ENCODE measurements at places on chromosomes 11 and 22.

DNA sequence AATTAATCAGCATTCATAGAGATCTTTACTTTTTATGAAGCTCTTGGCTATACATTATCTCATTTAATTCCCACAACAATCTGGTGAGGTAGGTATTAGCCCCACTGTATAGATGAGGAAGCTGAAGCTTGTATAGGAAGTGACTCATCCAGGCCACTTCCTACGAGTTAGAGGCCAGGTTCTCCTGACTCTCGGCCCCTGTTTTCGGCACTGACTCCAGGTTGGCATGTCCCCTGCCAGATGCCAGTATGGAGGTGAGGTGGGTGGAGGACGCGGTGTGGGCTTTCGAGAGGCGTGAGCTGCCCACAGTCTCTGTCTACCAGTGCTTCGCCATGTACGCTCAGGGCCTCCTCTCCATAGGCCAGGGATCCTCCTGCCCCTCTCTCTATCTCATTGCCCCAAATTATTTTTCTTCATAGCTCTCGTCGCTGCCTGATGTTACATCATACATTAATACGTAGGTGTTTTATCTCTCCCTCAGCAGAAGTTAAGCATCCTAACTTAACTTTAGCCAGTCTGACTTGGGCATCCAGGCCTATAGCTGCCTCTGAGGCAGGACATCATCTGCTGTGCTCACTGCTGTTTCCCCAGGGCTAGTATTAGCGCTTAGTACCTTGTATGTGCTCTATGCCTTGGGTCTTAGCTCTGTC, 9.0 kb downstream of the DGAT2 start:
- DNase-seq: no peak

DNA sequence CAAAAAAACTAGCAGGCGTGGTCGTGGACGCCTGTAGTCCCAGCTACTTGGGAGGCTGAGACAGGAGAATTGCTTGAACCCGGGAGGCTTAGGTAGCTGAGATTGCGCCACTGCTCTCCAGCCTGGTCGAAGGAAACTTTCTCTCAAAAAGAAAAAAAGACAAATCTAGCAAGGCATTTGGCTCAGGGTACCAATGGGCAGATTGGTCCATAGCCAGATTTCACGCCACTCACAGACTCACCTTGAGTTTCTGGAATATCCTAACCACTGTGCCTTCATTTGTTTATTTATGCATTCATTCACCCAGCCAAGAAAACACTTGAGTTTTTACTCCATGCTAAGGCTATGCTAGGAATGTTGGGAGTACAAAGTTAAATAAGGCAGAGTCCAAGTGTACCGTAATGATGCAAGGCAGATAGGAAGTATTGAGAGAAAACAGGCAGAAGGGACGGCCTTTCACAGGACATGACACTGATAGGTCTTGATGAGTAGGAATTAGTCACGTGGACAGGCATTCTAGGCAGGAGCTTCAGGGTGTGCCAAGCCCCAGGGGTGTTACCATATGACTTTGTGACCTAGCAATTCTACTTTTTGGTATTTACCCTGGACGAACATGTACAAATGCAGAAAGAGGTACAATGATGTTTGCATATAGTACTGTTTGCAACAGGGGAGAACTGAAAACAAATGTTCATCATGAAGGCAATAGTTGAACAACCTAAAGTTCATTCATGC, 3.0 kb upstream of the PACSIN3 start:
- no peak for DNase-seq

GRCh38 chr11:13036235-13036634, 27.1 kb downstream of the RASSF10 start:
- no peak for DNase-seq

- DNase-seq: peak; percentile 56
Observed at GRCh38 chr11:67071420-67072284, 15.0 kb downstream of the RHOD start.

- no peak for DNase-seq
Observed at GRCh38 chr11:10955616-10956015, 97.8 kb upstream of the ZBED5 start.

- DNase-seq: no peak
Observed at GRCh38 chr22:44184006-44184405, 3.3 kb downstream of the PARVG start.

DNA sequence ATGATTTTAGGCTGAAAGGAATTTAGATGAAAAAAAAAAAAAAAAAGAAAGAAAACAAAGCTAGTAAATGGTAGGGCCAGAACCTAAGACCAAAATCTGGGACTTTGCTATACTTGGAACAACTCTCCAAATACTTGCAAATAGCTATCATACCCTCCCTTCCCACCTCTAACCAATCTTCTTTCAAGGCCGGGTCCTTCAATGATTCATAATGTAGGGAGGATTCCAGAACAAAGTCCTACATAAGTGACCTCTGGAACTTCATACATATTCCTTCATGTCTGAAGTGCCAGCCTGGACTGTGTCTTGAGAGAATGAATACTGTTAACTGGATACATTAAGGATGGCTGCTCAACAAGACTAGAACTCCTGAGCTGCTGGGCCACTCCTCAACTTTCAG, 9.9 kb downstream of the STK33 start:
- DNase-seq: no peak

DNA sequence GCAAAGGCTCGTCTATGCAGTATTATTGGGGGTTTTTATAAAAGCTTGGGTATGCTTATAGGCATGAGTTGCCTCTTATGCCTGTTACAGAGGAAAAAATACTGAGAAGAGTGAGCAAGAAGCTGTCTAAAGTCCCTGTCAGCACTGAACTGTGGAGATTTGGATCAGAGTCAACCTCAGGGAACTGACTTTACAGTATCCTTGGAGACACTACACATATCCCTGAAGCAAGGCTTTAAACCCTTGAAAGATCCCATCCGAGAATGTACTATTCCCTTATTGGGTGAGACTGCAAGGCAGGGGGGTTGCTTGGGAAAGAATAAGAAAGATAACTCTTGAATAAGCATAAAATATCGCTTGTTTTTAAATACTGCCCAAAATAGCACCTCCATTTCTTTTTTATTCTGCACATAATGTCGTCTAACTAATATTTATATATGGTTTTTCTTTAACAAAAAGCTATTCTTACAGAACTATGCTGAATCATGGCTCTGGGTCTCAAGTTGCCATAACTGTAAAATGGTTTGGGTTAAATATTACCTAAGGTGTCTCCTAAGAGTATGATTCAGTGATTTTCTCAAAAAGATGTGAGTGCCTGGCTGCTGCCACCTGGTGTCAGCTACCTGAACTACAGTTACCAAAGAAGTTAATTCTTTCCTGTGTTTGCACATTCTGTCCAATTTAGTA, 1062.8 kb downstream of the DLG2 start:
- DNase-seq: peak; percentile 9

- DNase-seq: peak; percentile 1
Observed at GRCh38 chr11:27471589-27472397, 797 bp downstream of the LGR4 start.

DNA sequence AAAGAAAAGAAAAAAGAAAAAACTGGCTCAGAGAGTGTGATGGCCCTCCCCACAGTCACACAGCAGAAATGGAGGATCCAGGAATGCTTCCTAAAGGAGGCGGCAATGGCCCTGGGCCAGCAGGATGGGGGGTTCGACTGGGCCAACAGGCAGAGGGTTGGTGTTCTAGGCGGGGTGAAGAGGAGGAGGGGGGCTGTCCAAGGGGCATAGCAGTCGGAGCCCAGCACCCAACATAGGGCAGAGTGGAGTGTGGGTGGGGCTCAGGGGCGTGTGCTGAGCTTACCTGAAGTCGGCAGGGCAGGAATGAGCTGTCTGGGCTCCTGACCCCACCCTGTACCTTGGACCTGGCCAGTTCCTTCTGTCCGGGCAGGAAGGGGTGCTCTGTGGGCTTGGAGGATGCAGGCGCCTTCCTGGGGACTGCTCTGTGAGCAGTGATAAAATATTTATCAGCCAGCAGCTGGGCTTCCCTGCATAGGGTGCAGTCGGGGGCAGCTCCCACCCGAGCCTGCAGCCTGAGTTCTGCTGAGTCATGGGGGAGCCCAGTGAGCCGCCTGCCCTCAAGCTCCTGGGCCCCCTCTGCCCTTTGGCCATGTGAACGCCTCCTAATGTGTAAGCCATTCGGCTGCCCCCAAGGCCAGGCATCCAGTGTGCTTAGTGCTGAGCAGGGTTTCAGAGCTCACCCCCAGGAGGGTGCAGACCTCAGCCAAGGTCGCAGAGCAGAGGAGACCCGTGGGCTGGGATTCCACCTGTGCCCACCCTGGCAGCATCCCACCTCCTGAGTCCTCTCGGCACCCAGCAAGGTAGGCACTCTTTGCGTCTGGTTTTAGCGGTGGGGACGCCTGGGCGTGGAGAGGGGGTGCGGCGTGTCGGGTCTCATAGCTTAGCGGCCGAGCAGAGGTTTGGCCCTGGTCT, 25.3 kb upstream of the PRR5 start:
- DNase-seq: no peak

DNA sequence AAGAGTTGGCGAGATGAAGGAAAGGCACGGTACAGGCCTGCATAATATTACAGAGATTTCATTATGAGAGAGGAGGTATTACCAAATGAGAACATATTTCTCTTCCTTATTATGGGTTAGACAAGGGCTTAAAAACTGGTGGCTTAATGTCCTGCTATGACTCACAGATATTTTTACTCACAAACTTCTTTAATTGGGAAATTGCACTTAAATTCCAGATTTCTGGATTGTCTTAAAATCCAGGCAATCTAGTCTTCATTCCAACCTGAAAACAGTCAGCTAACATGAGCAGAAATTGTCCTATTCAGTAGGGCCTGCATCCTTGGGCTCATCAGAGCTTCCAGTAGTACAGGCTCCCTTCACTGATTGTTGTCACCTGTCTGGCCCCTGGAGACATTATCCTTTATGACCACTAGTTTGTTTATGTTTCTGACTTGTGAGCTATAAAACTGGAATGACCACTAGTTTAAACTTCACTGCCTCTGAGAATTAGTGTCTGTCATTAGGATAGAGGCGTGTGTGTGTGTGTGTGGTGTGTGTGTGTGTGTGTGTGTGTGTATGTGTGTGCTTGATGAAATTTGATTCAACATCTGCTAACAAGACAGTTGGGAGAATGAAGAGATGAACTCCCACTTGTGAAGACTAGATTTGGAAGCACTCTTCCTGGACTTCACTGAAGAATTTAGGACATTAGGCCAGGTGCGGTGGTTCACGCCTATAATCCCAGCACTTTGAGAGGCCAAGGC, 25.1 kb downstream of the DBX1 start:
- no peak for DNase-seq

DNA sequence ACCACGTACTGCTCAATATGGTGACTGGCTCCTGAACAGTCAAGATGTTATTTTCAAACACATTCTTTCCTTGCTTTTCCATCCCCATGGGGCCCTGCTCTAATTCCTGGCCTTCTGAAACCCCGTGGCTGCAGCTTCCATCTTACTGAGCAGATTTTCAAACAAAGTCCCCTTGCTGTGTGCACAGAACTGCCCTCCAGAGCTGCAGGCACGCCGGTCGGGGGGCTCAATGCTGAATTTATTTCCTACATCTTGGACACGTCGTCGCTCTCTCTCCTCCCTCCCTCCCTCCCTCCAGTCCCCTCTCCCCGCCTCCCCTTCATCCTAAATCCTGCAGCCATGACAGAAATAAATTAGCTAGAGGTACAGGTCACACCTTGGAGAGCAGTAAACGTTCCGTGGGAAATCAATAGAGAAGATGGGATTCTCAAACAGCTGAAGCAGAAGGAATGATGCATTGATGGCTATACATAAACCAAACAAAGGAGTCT, 243.1 kb upstream of the BLID start:
- no peak for DNase-seq

DNA sequence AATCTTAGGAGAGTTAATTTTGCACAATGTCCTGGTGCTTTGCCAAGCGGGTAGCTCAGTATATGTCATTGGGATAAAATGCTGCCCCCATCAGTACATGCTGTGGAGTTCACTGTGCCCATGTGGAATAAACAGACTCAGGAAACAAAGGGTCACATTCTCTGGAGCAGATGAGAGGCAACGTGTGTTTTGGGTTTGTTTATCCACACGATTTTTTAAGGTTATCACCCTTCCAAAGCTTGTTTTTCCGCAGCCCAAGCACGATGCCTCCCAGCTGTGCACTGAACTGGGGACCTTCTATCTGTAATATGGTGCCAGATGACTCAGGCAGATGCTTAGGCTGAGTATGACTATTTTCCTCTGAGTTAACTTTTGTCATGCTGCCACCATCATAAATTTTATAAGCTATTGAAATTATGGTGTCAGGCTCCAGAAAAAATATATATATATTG, 6.5 kb downstream of the OR4D6 start:
- no peak for DNase-seq

DNA sequence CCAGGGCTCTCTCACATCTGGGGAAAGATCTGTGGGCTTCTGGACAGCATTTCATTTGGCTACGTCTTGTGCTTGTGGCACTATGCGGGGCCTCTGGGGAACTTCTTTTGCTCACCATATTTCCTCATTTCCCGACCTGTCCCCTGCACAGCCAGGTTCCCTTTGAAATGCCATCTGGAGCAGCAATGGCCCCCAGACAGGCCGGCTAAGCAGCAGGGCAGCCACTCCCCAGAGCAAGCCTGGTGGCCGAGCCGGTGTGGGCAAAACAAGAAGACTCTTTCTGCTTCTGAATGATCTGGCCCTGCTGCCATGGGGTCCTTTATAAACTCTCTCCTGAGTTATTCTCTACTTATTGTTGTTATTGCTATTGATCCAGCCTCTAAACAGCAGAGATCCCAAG, 190.7 kb upstream of the NECTIN1 start:
- DNase-seq: no peak

- no peak for DNase-seq
Observed at GRCh38 chr11:111531687-111532364, 8.7 kb upstream of the LAYN start.

DNA sequence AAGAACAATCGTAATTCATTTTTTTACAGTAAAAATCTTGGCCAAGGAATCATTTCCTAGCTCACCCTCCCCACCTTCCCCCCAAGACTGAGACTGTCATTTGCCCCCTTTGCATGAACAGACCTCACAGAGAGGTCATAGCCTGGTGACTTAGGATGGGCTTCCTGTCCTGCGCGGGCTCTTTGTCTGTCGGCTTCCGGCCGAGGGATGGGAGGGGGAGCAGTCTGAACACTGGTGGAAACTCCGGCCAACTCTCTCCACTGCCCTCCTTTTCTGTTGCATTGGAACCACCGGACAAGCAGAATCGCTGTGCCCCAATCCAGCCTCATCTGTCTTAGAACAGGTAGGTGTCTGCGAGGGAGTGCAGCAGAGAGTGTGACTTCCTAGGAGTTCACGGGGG, 41.7 kb downstream of the TEAD1 start:
- no peak for DNase-seq

GRCh38 chr11:7775689-7776088, 21.1 kb downstream of the OR5P2 start:
- DNase-seq: no peak

GRCh38 chr11:114915871-114916805, 237.8 kb downstream of the NXPE2 start:
- DNase-seq: no peak

Measured in CD4-positive, alpha-beta T cell (primary cell).